Activated T-cell treated with anti-CD3 and anti-CD28 coated beads, Interleukin-2, amount 50 U/mL, for 72 hours (primary cell): ENCODE measurements at places on chromosomes 16 and 17. TPM values are rescaled to one million over a fixed set of nuclear protein-coding genes. Genes with fewer than 3 reads are reported as not detected.

Gene SYCE1L
- 2.9 TPM for total RNA-seq

Gene DHRS7C
- total RNA-seq, result not detected

Gene SLC13A2
- not detected for total RNA-seq

Gene SPNS2
- total RNA-seq, result 1.1 TPM

Gene TMEM235
- not detected for total RNA-seq

Gene HOXB2
- 18.1 TPM for total RNA-seq

Gene GPATCH8
- 45.4 TPM for total RNA-seq

Gene TMC5
- total RNA-seq, result not detected

Gene ABCA3
- 13.7 TPM for total RNA-seq

Gene CCL22
- total RNA-seq, result 4.6 TPM

Gene TPSB2
- not detected for total RNA-seq

Gene WNT3
- 0.53 TPM for total RNA-seq

Gene WFIKKN1
- 0.72 TPM for total RNA-seq

Gene MED31
- 8.8 TPM for total RNA-seq

Gene MYH13
- not detected for total RNA-seq

Gene PDILT
- not detected for total RNA-seq

Gene CCDC78
- total RNA-seq, result 3.0 TPM

Gene KRTAP4-5
- total RNA-seq, result not detected

Gene TBC1D3E
- not detected for total RNA-seq

Gene LGALS9B
- total RNA-seq, result not detected
